Endodermal cell (in vitro differentiated cells): ENCODE measurements at places on chromosomes 13 and 19. TPM values are rescaled to one million over a fixed set of nuclear protein-coding genes. Genes with fewer than 3 reads are reported as not detected.

DNA sequence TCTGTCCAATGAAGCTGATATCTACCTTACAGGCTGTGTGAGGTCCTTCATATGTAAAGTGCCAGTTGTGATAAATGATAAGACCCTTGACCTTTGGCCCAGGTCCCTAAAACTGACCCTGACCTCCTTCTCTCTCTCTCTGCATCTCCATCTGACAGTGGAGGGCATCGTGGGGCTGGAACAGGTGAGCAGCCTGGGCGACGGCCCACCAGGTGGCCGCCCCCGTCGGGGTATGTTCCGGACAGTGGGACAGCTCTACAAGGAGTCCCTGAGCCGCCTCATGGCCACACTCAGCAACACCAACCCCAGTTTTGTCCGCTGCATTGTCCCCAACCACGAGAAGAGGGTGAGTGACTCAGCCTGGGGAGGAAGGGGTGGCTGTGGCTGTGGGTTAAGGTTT, 53.7 kb downstream of the MYH14 start:
- no peak for DNase-seq

DNA sequence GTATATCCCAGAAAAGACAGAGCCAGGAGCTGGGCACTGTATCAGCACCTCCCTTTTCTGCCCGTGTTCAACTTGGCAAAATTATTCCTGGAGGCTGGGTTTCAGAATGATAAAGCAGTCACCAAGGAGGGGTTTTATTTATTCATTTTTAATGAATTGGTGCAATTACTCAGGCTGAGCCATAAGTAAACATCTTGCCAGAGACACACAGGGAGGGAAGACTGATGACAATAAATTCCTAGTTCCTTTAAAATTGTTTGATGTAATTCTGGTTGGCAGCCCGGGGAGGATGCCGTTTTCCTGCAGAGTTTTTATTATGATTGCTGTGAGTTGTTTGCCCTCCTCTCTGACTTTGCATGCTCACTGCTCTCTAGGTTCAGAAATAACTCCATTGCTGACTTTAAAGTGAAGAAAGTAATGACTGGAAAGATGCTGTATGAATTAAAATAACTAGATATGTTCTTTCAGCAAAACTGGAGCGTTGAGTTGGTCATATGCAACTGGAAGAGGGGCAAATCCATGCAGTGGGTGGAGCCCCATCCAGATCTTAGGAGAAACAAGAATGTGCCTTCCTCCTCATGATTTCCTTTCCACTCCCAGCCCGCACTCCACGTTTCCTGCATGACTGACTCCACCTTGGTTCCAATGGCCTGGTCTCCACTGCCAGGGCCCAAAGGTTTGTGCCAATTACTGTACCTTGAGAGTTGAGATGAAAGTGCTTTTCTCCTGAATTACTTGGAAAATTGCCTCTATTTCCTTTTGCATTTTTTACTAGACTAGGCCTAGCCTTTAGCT, 182.1 kb downstream of the RFC3 start:
- no peak for DNase-seq

- DNase-seq, result peak; percentile 90
Observed at GRCh38 chr19:1992759-1993260, 22.7 kb downstream of the BTBD2 start.

The NKPD1 gene
- 0.15 to 0.38 TPM (median 0.15 TPM) in 3 replicates for total RNA-seq

- peak; percentile 93 for DNase-seq
Observed at GRCh38 chr19:49676136-49676783, 811 bp upstream of the PRMT1 start.

DNA sequence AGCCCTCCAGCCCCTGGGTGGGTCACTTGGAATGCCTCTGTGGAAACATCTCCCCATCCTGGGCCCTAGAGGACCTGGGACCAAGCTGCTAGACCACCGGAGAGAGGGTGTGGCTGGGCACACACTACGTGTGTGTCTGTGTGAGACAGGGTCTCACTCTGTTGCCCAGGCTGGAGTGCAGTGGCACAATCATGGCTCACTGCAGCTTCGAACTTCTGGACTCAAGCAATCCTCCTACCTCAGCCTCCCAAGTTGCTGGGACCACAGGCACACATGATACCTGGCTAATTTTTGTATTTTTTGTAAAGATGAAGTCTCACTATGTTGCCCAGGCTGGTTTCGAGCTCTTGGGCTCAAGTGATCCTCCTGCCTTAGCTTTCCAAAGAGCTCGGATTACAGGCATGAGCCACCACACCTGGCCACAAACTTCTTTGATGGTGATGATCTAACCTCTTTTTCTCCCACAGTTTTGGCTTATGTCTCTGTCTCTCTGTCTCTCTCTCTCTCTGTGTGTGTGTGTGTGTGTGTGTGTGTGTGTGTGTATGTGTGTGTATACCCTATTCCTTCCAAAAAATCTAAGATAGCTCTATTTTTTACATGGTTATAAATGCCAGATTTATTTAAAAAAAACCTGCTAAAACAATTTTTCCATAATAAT, 32.1 kb upstream of the SLC7A9 start:
- DNase-seq, result no peak

DNA sequence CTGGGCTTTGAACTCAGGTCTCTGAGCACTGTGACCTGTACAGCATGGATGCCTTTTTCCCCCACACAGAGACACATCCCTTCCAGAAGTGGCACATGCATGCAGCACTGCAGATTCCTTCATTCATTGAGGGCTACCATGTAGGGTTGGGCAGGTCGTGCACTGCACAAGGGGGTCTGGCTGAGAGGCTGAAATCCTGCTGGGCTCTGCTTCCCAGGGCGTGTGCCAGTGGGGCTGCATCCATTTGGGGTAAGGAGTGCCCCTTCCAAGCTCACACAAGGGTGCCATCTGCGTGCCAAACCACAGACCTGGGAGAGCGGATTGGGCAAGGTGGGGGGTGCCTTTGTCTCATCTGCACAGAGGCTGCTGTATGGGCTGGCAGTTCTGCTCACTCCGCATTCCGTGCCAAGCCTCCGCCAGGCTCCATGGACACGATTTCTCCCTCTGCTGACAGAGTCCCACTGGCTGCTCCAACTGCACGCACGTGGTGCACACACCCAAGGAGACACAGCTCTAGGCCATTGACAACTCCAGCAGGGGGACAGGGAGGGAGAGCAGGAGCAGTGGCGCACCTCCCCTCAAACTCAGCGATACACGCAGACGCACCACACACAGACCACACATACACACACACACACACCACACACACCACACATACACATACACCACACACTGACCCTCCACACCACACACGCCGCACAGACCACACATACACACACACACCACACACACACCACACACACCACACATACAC, 4.5 kb upstream of the SHISA7 start:
- DNase-seq, result no peak

GRCh38 chr19:30107251-30107650, 165.2 kb downstream of the URI1 start:
- DNase-seq, result no peak

The CEACAM20 gene
- total RNA-seq, result not detected in 2 replicates

DNA sequence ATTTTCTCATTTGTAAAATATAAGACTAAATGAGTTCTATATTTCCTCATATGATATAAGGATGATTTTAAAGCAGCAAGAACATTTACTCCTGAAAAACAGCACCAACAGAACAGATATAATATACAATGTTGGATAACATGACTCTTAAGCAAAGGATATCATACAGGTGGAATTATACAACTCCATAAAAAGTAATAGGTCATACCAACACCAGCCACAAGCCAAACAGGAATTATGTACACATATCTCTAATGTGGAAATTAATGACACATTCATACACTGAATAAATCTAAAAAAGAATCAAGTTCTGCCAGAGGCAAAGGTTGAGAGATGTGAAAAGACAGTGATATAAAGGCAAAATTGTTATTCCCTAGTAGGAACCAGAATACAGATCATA, 25.9 kb downstream of the INTS6 start:
- DNase-seq, result no peak
